ENCODE measurements at places on chromosomes 6 and 20. TPM values are rescaled to one million over a fixed set of nuclear protein-coding genes. Genes with fewer than 3 reads are reported as not detected.

Gene IP6K3
- not detected for total RNA-seq

Gene AAR2
- 22.0 TPM for total RNA-seq

Gene WFDC9
- not detected for total RNA-seq

Gene HDGFL1
- not detected for total RNA-seq

Gene SEMG2
- total RNA-seq, result not detected

Gene CLPSL2
- total RNA-seq, result not detected

Gene PI3
- total RNA-seq, result not detected

Gene TSHZ2
- total RNA-seq, result not detected

Gene DNAH8
- not detected for total RNA-seq

Gene ANKRD66
- not detected for total RNA-seq

Gene JARID2
- 3.2 TPM for total RNA-seq

Gene LRFN2
- not detected for total RNA-seq

Gene ASIP
- total RNA-seq, result not detected

- no peak for DNase-seq
These were observed 10.3 kb downstream of the MTO1 start for GRCh38 chr6:73471686-73472290.

GRCh38 chr20:37278966-37279590 is 10.4 kb upstream of the MANBAL start:
- DNase-seq, result no peak

GRCh38 chr20:59752101-59752586 is 147.8 kb downstream of the PHACTR3 start:
- no peak for DNase-seq

DNA sequence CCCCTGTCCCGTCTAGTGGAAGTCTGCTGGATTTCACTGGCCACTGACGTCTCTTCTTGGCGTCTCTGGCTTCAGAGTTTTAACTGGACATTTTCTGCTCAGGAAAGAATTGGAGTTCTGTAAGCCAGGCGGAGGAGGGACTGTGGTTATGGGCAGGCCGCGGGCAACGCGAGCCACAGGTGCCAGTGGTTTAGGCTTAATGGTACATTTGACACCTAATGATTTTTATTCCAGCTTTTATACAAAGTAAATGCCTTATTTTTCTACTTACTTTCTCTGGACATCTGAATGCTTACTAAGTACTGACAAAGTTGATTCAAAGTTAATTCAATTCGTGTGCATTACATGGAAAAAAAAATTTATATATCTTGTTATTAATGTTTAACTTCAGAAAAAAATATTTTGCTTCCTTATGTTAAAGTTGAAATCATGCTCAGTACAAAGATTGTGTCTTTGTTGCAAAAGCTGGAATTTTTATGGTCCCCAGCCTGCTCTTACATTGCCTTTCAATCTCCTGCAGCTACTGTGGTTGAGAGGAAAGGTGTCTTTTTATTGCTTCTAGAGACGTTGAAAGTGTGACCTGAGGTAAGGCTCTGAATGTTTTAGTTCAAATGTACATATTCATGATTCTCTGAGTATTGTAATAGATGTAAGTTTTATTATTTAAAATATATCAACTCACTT is 231.0 kb downstream of the SMOC2 start:
- DNase-seq, result no peak

GRCh38 chr6:145723646-145724045 is 11.7 kb downstream of the EPM2A start:
- DNase-seq, result no peak

DNA sequence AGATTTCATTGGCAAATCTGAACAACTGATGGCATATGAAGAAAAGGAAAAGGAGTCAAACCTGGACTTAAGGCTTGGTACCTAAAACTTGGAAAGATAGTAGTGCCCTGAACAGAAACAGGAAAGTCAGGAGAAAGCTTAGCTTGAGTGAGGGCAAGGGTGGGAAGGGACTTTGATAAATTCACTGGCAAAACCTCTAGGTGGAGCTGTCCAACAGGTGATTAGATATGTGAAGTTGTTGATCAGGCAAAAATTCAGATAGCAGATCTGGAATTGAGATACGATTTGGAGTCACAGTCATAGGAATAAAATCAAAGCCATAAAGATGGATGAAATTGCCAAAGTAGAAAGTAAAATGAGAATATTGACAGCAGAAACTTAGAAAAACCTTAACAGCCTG is 16.1 kb upstream of the ZNF292 start:
- peak; percentile 54 for DNase-seq

DNA sequence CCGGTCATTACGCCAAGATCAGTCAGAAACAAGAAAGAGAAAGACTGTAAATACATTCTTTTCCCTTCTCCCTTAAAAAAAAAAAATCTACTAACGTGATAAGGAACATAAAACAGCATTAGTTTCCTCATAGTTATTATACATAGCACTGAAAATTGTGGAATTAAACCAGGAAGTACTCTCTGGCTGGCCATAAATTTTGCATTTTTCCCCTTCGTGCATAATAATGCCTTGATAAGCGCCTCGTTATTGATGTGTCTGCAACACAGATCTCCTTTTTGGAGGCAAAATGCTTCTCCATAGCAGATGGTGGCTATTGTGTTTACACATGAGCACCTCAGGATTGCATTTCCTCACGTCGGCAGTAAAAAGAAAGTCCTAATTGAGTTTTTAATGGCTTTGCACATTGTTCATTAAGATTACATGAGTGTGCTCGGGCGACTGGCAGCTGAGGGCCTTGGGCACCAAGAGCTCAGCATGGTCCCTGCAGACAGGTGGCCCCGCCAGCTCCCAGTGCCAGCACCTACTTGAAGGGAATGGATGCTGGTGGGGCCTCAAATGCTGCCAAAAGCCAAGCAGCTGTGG is 394.5 kb downstream of the PTPRT start:
- no peak for DNase-seq

DNA sequence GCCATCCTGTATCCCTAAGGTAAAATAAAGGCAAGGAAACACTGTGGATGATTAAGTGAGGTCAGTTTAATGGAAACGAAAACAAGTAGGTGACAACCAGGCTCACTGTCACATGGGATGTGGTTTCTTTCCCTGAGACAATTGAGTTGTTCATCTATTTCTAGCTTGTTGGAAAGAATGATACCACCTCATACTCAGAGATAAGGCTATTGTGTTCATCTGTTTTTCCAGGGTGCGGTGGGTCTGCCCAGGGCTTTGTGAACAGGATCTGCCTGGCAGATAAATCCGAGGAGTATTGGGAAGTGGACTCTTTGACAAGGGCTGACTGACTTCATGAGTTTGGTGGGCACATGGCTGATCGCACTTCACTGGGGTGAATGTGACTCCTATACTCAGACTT is 80.8 kb upstream of the TIAM2 start:
- no peak for DNase-seq

GRCh38 chr6:25691894-25692293 is 39.9 kb downstream of the SCGN start:
- DNase-seq, result no peak

- no peak for DNase-seq
These were observed 23.3 kb upstream of the MYT1 start for GRCh38 chr20:64140956-64141355.

DNA sequence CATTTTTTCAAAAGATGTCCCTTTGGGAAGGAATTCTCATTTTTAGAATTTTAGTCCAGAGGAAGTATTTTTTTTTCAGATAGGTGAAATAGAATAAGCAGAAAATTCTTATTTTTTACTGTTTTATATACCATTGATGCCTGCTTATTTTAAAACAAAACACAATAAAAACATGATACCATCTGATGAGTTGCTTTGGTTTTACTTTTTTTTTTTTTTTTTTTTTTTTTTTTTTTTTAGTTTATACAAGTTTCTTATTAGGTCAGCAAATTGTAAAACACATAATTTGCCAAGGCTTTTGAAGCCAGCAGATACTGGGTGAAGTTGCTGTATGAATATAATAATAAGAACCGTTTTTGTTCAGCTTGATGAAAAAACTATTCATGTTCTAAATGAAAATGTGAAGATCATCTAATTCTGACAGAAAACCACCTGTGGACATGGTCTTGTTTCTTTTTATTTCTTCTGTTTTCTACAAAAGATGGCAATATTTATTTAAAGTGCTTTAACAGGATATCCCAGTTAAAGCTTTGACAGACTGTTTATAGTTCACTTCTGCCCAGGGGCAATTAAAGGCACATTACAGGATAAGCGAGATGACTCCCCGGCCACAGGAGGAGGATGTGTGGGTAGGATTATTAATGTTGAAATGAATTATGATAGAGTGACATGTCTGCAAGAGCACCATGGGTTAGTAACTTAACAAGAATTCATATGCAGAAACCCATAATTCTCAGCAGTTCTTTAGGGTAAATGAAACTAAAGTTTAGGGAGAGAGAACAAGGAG is 31.1 kb downstream of the MYB start:
- DNase-seq, result no peak

GRCh38 chr6:139135578-139136545 is 982 bp downstream of the HECA start:
- DNase-seq, result no peak

DNA sequence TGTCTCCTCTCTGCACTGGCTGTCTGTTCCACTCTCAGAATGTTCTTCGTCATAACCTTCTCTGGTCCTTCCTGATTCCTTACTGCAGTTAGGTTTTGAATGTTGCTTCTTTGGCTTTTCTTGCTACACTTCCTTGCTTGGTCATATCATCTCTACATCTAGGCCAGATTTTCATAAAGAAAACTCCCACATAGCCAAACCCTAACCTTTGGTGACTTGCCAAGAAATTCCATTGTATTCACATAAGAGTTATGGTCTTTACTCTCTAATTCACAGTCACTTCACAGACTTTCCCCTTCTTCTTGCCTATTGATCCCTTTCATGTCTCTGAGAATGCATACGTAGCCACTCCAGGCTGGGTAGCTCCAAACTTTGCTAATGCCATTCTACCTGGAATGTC is 41.9 kb upstream of the SIM1 start:
- no peak for DNase-seq

- DNase-seq, result no peak
These were observed 27.4 kb downstream of the TBC1D7 start for GRCh38 chr6:13300643-13301590.

DNA sequence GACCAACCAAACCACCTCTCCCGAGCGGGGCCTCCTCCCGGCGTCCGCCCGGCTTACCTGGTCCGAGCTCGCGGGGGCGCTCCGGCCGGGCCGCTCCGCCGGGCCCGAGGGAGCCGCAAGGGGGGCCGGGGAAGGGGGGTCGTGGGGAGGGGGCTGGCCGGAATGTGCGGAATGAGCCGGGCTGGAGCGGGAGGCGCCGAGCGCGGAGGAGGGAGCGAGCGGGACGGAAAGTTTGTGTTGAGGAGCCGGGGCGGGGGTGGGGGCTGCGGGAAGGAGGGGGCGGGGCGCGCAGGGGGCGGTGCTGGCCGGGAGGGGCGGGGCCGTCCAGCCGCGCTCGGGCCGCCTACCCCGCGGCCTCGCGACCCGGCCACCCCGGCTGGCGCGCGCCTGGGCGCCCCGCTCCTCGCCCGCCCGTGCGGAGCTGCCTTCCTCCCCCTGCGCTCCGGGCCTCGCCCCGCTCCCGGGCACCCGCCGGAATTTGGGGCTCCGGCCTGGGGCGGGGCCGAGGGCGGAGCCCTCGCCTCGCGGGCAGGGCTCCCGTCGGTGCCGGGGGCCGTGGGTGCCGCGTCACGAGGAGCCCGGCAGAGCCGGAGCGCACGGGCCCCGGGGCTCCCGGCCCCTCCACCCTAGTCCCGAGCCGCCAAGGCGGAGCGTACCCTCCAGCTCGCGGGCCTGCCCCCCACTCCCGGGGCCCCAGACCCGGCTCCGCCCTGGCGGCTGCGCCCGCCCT is at the start of gene TEAD3:
Gene TEAD3, minus strand, starts transcription at position 239 of the 730 bp plus-strand sequence.
- peak; percentile 11 for DNase-seq

DNA sequence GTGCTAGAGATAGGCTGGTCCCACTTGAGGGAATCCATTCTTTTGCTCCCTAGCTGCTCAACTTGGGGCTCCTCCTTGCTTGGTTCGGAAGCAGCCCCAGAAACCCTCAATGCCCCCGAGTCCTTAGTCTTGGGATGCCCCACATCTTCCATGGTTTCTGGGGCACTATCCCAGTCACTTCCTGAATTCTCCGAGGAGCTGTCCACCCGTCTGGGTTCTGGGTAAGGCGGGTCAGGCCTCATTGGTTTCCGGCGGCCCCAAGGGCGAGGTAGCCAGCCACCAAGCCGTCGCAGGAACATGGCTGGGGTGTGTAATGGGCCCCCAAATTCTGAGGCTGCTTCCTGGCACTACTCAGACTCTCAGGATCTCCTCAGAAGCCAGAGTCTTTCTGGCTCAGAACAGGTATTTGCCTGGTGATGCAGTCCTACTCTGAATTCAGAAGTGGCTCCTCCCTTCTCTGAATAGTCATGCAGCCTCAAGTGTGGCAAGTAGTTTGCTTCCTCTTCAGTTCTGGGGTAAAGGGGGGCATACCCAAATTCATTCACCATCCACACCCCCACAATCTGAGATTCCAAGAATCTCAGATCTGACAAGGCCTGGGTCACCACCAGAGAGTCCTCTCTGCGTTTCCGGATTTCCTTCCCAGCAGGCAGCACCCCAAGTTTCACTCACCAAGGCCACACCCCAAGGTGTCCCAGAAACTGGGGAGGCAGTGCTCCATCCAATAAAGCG is 763 bp downstream of the C6orf47 start:
- no peak for DNase-seq

- DNase-seq, result peak; percentile 56
These were observed 27.4 kb downstream of the MGME1 start for GRCh38 chr20:17995967-17996819.

GRCh38 chr6:138654715-138655634 is 118.6 kb upstream of the CCDC28A start:
- DNase-seq, result no peak

DNA sequence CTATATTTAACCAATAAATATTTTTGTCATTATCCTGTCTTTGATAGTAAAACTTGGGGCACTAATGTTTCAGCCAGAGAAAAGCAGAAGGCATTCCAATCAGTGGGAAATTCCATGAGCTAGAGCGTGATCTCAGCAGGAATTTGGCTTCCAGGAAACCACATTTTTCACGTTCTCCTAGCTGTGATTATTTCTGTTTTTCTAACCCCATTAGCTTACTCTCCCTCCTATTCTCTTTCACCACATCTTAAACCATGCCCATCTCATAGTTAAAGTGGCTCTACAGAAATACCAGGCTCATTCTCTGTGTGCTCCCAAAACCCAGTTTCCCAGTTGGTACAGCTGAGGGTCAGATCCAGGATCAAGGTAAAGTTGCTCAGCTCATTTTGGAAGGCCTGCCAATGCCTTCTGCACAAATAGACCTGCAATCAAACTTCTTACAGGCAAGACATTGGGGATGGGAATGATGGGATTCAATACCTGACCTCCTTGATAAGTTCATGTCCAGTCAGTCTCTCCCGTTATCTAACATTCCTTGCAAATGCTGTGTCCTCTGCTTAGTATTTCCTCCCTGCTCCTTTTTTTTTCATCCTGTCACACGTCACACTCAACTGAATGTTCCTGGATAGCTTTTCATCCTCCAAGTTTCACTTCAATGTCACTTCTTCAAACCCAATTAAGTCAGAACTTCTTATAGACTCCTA is 33.1 kb upstream of the TMEM30A start:
- no peak for DNase-seq

- DNase-seq, result peak; percentile 52
These were observed 37.8 kb downstream of the RAB44 start for GRCh38 chr6:36735110-36736071.

DNA sequence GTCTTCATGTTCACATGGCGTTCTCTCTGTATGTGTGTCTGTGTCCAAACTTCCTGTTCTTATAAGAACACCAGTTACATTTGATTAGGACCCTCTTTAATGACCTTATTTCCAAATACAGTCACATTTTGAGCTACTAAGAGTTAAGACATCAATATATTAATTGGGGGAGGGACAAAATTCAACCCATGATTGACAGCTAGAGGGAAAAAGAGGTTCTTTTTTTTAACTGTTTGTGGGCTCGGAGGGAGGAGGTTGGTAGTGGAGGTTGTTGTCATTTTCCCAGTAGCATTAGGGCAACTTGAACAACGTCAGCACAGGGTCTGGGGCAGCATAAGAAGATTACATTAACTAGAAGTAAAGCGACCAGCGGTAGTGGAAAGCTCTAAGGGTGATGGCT is 2.3 kb upstream of the GMDS start:
- no peak for DNase-seq
